NCI-H460 (cell line): ENCODE measurements at places on chromosomes 16 and 17. TPM values are rescaled to one million over a fixed set of nuclear protein-coding genes. Genes with fewer than 3 reads are reported as not detected.

DNA sequence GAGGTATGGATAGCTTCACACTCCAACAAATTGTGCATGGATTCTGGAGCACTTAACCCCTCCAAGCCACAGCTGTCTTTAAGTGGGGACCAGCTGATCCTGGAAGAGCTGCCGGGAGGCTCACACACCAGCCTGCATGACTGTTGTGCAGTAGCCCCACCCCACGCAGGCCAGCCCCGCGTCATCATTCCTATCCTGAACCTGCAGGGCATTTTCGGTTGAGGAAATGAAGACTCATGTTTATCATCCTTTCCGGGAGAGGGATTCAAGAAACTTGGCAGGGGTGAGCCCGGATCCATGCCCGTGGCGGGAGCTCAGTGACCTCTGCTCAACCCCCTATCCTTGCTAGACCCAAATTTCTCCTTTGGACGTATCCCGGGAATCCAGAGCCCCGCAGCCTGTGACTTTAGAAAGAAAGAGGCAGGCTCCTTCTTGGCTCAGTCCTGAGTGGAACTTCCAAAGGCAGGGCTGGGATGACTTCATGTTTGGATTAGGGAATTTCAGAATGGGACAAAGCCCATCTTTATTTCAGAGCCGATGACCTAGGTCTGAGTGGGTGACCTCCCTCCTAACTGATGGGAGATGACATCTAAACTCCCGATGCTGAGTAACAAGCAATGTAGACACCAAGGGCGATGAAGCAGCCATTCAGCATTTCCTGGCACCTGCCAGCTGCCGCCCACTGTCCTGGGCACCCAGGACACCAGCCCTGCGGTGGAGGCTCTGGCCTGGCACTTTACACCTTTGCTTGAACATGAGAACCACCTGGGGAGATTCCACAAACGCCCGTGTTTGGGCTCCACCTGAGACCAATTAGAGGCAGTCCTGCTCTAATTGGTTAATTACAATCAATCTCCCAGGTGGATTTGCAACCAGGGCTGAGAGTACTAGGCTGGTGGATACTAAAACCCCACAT is 43.3 kb upstream of the CMIP start:
- peak; percentile 65 for DNase-seq

- no peak for DNase-seq
Measured at GRCh38 chr17:69245617-69246016, 17.0 kb upstream of the ABCA10 start.

DNA sequence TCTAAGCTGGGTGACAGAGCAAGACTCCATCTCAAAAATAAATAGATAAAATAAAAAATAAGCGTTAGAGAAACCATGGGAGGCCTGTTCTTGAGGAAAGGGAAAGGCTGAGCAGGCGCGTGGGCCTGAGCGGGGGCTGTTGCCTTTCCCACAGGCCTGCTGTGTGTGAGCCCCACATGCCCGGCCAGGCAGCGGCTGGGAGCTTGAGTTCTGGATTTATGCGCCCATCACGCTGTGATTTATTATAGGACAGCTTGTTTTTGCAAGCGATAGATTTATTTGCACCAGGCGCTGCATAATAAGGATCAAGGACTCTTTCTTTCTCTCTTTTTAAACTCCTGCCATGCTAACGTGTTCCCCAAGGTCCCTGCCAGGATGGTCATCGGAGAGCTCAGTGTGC is 14.8 kb upstream of the WFDC1 start:
- no peak for DNase-seq

GRCh38 chr16:19225651-19226050 is 57.6 kb downstream of the SYT17 start:
- DNase-seq = no peak

The TMEM100 gene
- total RNA-seq = 43.0 and 49.6 TPM in 2 replicates

DNA sequence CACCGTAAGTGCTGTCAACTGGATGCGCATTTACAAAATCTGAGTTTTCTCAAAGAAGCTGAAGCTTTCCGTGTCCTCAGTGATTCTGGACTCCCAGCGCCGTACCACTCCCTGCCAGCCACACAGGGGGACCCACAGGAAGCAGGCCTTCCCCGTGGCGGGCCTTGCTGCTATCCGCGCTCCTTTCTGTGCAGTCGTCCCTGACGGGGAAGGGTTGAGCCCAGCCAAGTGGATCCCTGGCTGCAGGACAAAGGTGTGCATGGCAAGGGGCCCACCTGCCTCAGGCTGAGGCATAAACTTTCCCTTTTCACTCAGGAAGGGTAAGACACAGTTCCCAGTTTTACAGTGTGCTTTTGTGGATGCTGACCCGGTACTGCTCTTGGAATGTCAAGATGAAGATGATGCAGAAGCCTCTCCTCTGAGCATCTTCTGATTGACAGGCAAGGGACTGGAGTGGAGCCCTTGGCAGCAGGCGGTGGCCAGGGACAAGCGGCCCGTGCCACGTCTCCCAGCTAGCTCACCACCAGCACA is 93.0 kb downstream of the ANKRD11 start:
- DNase-seq = no peak
